HepG2 (cell line): ENCODE measurements at places on chromosomes 16 and 17. TPM values are rescaled to one million over a fixed set of nuclear protein-coding genes. Genes with fewer than 3 reads are reported as not detected.

DNA sequence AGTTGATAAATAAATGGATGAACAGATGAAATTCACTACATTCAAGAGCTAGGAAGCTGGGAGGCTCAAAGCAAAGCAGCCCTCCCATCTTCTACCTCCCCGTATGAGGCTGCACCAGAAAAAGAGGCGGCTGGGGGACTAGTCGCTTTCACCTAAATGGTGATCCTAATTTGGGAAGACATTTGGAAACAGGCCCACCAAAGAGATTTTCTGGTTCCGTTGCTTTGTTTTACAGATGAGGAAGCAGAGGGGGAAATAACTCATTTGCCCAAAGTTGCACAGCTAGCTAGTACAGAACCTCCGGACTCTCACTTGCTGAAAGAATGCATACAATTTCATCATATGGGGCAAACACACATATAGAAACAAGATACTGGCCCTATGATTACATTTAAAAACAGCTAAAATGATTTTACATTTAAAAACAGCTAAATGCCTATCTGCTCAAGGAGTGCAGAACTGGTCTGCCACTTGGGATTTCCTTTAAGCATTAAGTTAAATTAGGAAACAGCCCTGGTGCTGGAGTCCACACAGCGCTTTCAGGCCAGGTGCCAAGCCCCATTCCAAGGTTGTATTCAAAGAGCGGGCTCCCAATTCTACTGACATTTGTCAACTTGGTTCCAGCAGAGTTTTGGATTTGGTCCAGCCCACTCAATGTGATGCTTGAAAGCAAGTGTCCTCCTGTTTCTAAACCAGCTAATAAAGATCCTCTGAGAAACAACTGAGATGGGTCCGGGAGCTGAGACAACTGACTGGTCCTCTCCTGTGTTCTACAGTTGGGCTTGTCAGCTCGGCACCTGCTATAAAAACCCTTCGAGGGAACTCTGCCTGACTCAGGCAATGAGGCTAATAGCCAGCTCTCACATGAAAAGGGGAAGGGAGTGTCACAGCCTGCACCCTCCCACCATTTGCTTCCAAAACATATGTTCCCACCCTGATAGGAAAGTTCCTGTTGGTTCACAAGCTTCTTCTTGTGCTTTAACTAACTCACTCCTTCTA is 11.7 kb downstream of the ERN1 start:
- no peak for DNase-seq
- H3K4me1 ChIP-seq, result peaks cover 55% of the 10 kb centered on the region
- H3K27me3 ChIP-seq, result no peaks in the 10 kb centered on the region
- peaks cover 1% of the 10 kb centered on the region; the same call in 1 of the 2 replicates for H3K36me3 ChIP-seq
- H3K4me3 ChIP-seq, result no peak overlapping the region

DNA sequence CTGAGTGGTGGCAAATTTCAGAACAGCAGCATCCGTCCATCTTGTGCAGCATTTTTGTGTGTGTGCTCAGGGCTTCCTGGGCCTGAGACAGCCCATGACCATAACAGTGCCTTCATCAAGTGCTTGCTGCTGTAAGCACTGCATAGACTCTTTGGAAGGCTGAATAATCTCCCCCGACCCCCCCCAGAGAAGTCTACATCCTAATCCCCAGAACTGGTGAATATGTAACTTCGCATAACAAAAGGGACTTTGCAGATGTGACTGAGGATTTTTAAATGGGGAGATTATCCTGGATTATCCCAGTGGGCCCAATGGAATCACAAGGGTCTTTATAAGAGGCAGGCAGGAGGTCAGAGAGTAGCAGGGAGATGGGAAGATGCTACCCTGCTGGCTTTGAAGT is 50.6 kb downstream of the TMC5 start:
- H3K4me3 ChIP-seq, result no peak overlapping the region
- no peaks in the 10 kb centered on the region for H3K27me3 ChIP-seq
- no peaks in the 10 kb centered on the region for H3K36me3 ChIP-seq
- no peak for DNase-seq
- no peaks in the 10 kb centered on the region for H3K4me1 ChIP-seq

The MYCBPAP gene
- total RNA-seq, result 0.24 and 0.36 TPM in 2 replicates

The KRTAP9-2 gene
- total RNA-seq, result not detected in 2 replicates
